BJ (cell line): ENCODE measurements at places on chromosomes 3 and 15.

DNA sequence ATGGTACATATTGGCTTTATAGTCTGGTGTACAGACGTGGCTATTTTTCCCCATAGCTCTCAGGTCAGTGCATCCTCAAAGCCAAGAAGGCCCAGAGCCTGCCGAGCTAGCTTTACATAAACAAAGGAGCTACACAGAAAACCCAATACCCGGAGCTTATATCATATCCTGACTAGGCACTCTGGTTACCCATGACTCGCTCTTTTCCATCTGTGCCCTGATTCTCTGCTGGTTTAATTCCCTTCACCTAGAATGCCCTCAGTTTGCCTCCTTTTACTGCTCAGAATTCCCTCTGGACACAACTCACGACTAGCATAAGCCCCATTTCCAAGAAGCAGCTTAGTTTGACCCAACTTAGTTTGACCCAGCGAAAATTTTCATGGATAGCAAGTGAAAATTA lies 110.8 kb downstream of the TIGIT start:
- no peak for DNase-seq

DNA sequence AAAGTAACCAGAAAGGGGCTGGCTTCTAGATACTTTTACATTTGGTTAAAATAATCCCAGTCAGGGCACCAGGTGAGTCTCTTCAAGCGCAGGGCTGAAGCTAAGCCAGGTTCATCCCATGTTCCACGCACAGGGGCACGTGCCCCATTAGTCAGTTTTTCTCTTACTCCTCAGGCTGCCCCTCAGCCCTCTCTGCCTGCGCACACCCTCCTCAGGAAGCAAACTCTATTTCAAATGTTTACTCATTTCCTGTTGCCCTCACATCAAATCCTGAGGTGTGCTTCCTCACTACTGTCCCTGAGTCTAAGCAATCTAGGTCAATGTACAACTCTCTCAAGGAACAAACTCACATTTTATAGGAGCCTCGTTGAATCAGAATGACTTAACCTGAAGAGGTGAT lies 48.5 kb downstream of the THBS1 start:
- no peak for DNase-seq

- no peak for DNase-seq
These were observed 4.6 kb upstream of the PTPN9 start for GRCh38 chr15:75583701-75584100.

GRCh38 chr3:173399044-173399443 lies 1.5 kb downstream of the NLGN1 start:
- no peak for DNase-seq

GRCh38 chr15:70569091-70569713 lies 194.2 kb downstream of the UACA start:
- DNase-seq, result no peak

DNA sequence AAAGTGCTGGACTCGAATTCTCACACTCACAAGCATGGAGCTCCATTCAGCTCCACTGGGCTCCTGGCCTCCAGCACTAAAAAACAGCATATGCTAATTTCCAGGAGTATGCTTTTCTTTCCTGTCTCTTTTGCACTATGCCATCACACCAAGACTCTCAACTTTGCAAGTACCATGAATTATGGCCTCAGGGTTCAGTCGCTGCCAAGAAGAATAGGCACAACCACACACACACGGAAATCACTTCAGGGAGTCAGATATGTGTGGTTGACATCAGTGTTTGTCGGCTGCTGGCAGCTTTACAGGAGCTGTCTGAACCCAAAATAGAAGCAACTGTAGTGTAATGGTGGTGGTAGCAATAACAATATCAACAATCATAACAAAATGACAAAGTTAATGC lies 305.0 kb upstream of the SLCO3A1 start:
- no peak for DNase-seq

GRCh38 chr15:45641374-45641781 lies 6.5 kb downstream of the SQOR start:
- peak; percentile 86 for DNase-seq

GRCh38 chr3:42375121-42375800 lies 35.1 kb downstream of the LYZL4 start:
- no peak for DNase-seq

- DNase-seq, result no peak
These were observed 22.7 kb upstream of the KLHL6 start for GRCh38 chr3:183578179-183578578.

GRCh38 chr3:183800243-183800863 lies 25.0 kb downstream of the MAP6D1 start:
- DNase-seq, result no peak

DNA sequence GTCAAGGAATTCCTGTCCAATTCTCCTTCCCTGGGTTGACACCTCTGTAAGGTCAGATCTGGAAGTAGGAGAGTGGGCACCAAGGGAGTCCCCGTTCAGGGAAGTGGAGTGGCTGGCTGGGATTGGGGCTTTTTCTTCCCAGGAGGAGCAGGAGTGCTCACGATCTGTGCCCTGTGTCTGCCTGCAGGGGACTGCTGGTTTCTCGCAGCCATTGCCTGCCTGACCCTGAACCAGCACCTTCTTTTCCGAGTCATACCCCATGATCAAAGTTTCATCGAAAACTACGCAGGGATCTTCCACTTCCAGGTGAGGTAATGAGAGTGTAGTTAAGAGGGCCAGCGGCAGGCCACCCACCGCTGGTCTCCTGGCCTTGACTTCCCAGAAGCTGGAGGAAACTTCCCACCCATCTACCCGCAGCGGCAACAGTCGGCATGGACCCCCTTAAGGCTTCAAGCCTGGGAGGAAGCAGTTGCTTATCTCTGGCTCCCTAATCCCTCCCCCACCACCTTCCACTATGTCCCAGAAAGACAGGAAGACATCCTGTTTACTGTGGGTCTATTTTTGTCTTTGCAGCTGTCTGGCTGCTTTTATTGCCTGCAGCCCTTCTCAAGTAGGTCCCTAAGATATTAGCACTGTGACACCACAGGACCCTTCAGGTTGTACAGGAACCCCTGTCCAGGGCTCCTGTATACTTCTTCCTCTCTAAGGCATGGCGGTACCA lies 26.8 kb downstream of the CAPN3 start:
- no peak for DNase-seq

- DNase-seq, result no peak
These were observed 55.6 kb upstream of the SKOR1 start for GRCh38 chr15:67769497-67770357.

DNA sequence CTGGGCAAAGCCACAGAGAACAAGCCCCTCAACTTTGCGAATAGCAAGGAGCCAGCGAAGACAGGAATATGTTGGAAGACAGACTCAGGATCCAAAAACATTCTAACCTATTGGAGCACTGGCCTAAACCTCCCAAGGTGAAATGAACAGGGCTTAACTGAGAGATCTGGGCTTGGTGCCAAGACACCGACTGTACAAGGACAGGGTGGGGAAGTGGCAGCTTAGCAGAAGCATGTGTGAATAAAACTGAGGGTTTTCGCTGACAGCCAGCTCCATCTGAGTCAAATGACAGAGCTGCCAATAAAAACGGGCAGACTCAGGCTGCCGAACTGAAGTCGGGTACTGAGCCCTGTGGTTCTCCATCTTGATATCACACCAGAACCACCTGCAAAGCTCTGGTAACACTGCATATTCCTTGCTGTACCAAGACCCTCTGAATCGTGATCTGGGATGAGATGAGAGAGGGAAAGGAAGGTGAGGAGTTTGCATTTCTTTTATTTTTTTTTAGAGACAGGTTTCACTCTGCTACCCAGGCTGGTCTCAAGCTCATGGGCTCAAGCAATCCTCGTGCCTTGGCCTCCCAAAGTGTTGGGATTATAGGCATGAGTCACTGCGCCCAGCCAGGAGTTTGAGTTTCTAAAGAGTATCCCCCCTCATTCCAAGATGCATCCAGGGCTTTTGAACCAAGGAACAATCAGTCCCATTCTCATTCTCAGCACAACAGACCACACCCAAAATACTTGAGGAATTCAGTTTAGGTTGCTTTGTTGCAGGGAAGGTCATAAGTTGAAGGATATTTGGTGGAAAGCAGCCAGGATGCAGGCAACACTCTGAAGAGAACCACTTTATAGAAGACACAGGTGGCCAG lies 6.0 kb upstream of the PLCB2 start:
- no peak for DNase-seq

- DNase-seq, result peak; percentile 77
These were observed 92.8 kb upstream of the UBE2E1 start for GRCh38 chr3:23712656-23713559.

GRCh38 chr3:141227752-141228151 lies 3.9 kb upstream of the PXYLP1 start:
- DNase-seq, result no peak

DNA sequence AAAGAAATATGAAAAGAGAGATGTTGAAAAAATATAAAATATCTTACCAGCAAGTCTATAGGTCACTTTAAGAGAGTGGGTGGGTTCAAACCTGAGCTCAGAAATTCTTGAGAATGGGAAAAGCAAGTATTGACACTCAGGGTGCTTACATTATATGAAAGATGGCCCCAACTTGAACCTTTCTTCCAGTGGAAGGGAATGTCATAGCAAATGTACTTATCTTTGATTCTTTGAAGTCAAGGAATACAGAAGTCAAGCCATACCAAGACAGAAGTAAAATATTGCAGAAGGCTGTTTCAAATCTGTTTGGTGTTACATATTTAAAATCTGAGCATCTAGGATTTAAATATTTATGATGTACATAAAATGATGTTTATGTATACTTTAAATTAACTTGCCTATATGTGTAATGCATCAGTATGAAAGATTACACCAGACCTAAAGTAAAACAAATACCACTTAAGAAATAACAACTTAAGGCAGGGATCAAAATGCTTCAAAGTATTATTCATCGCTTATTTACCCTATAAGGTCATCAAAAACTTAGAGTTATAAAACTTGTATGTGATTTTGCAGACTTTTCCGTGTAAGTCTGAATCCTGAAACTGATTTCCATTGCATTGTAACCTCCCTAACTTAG lies 8.7 kb downstream of the MME start:
- no peak for DNase-seq

GRCh38 chr3:135973841-135974240 lies 8.3 kb downstream of the PPP2R3A start:
- no peak for DNase-seq

DNA sequence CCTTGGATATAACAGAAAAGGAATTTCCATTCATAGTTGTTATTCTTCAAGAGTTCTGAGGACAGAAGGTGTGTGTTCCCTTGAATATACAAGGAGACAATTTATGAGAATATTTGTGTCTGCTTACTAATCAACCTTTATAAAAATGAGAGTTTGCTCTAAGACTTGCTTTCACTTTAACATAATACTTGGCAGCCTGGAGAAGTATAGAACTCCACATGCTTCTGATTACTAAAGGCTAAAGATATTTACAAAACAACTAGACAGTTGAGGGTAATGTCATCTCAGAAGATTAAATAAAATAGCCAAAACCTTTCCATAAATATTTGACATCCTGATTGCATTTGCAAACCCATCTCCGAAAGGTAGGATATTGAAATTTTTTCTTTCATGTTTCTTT lies 727.1 kb upstream of the NAALADL2 start:
- no peak for DNase-seq

- no peak for DNase-seq
These were observed 431.2 kb upstream of the RGMA start for GRCh38 chr15:93520206-93520605.

DNA sequence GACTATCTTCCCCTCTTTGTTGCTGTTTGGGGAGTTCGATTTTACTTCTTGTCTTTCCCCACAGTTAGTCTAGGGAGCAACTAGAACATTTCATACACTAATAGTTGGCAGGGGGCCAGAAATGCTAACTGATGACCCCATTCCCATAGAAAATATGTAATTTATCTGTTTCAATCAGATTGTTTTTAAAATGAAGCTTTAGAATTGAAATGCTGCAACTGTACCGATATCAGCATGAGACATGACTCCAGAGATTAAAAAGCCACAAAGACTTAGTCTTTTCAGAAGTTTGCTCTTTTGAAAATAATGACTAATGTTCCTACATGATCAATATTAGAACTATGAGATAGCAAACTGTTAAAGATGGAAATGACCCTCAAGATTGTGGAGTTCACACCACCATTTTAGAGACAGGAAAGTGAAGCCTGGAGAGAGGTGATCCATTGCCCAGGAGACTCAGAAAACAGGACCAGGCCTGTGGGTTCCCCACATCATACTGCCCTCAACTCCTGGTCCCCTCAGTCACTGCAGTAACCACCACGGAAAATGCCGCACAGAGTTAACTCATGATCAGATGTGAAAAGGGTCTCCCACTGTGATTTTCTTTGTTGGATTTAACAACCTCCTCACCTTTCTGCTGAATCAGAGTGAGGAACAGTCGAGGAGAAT lies 130.3 kb downstream of the CHDH start:
- no peak for DNase-seq

GRCh38 chr3:14389716-14390115 lies 12.7 kb upstream of the SLC6A6 start:
- DNase-seq, result no peak

DNA sequence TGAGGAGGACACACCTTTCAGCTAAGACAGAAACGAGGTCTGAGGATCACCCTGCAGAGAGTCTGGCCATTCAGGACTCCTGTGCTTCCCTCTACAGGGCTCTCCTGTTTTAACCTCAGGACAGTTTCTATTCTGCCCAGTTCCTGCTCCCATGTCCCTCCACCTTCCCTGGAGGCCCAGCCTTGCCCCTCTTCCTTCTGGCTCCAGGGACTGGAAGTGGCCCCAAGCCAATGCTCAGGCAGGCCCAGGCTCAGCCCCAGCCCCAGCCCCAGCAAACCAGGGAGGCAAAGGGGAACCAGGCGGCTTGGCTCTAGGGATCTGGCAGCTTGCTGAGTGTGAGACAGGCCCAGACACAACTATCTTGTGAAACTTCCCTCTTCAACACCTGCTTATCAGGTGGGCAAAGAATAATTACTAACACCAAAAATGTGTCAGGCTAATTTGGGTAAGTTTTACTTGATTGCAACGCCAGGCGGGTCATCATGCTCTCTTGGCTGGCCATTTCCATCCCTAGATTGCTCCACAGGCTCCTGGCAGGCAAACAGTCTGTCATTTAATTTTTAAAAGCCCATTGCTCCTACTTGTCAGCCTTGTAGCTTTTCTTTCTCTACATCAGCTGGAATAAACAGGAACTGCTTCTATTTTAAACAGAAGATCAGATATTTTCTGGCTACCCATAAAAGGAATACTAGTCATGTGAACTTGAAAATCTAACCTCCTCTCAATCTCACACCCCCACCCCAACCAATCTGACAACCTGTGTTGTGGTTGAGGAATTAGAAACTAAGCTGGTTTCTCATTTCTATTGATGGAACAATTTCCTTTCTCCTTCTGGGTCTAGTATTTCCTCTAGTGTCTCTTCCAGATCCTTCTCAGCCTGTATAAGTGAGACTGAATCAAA lies 33.5 kb downstream of the UPK1B start:
- DNase-seq, result no peak
